HT1080 (cell line): ENCODE measurements at places on chromosomes 5 and 9. TPM values are rescaled to one million over a fixed set of nuclear protein-coding genes. Genes with fewer than 3 reads are reported as not detected.

Gene CYSRT1
- total RNA-seq: 1.1 and 1.4 TPM in 2 replicates

Gene AK8
- not detected in 2 replicates for total RNA-seq

DNA sequence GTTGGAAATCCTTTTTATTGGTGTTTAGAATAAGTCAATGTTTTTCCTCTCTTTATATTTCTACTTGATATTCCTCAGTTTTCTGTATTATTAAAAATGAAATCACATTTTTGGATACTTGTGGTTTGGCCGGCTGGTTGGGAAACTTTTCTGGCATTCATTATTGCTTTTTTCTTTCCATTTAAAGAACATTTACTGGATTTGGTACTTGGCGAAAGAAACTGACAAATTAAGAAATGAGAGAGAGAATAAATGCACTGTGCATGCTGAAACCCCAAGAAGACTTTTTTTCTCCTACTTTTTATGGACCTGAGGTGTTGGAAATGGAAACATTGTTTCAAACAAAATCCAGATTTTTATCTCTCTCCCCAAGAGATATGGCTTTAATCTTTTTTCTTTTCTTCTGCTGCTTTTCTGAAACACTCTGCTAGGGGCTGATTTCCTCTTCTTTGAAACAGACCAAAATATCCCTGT, 128.4 kb downstream of the SNX18 start:
- DNase-seq: no peak

- DNase-seq: no peak
Observed at GRCh38 chr9:81632599-81632998, 56.7 kb downstream of the TLE1 start.

GRCh38 chr5:158200619-158201018, 341.7 kb upstream of the CLINT1 start:
- no peak for DNase-seq
